Fibroblast of the conjunctiva (primary cell): ENCODE measurements at places on chromosomes 5 and 9.

DNA sequence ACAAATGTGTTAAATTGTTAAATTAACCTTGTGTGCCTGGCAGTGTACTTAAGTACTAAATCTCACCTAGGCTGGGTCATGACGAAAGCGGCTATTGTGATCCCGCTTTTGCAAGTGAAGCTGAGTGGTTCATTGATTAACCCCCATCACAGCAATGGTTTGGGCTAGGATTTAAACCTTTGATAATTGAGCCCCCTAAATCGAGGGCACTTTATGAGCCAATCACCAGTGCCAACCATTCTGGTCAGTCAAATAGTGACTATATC is 22.8 kb downstream of the HNRNPK start:
- DNase-seq = no peak

GRCh38 chr5:104998572-104998971 is 1436.0 kb upstream of the NUDT12 start:
- DNase-seq = no peak

- no peak for DNase-seq
These were observed 163.4 kb downstream of the GAS1 start for GRCh38 chr9:86783884-86784283.

- peak; percentile 17 for DNase-seq
These were observed 74.4 kb downstream of the TRIO start for GRCh38 chr5:14217587-14217986.

GRCh38 chr9:98890256-98890655 is 53.5 kb upstream of the COL15A1 start:
- DNase-seq = no peak

DNA sequence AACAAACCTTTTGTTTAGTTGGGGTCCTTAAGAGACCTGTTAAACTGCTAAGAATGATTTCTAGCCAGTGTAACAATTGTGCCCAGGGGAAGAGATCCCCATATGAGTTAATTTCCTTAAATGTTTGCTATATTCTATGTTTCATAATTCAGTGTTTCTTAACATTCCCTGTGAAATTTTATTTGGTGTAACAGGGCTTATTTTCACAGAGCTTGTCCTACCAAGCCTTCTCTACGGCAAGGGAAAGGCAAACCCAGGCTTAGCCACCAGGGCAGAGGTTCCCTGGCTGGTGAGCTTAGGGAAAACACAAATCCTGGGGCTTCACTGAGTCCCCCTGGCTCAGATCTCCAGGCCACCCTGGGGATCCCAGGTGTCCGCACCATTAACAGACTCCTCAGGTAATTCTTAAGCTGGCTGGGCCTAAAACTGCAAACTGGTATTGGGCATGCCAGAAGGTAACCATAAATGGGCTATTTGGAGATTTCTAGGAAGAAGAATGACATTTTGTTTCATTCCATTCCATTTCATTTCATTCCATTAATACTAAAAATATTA is 17.0 kb upstream of the LCP2 start:
- no peak for DNase-seq

DNA sequence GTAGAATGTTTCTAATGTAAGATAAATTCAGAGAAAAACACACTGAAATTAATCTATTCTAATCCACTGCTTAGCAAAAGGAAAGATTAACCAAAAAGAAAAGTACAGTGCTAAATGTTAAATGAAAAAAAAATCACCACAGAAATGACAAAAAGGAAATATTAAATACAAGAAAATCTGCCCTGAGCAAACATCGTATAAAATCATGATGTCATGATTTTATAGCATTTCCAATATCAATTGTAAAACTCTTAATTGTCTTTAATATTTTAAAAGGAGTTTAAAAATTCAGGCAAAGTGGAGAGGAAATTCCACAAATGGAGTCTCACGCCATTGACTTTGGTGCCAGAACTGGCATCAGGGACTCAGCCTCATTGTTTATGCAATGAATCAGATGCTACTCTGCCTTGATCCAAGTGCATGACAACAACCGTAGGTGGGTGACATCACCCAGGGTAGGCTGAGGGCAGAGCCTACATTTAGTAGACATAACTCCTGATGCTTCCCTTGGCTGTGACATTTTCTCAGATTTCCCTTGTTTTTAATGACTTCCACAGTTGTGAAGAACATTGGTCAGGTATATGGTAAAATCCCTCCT is 696.8 kb downstream of the SEMA5A start:
- DNase-seq = no peak

- DNase-seq = no peak
These were observed 86.7 kb upstream of the SLC30A5 start for GRCh38 chr5:69007163-69007562.

- DNase-seq = no peak
These were observed 76.9 kb downstream of the MED27 start for GRCh38 chr9:132002643-132003318.
